ENCODE measurements at places on chromosomes 4 and X.

DNA sequence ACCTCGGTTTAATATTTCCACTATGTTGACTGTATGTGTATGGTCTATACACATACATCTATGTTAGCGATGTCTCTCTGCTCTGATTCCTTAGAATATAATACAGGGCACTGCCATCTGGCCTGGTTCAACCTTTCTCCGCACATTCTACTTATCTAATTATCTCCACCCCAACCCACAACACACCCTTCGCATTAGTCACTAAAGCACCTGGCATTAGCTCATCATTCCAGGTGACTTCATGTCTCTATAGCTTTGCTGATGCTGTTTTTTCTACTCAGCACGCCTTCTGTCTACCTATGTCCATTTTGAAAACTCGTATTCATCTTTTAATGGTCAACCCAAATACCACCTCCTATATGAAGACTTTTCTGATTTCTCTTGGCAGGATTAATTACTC lies 425.2 kb upstream of the RASGEF1B start:
- DNase-seq: no peak

GRCh38 chrX:1165535-1166196 lies 46.8 kb downstream of the CRLF2 start:
- peak; percentile 65 for DNase-seq

DNA sequence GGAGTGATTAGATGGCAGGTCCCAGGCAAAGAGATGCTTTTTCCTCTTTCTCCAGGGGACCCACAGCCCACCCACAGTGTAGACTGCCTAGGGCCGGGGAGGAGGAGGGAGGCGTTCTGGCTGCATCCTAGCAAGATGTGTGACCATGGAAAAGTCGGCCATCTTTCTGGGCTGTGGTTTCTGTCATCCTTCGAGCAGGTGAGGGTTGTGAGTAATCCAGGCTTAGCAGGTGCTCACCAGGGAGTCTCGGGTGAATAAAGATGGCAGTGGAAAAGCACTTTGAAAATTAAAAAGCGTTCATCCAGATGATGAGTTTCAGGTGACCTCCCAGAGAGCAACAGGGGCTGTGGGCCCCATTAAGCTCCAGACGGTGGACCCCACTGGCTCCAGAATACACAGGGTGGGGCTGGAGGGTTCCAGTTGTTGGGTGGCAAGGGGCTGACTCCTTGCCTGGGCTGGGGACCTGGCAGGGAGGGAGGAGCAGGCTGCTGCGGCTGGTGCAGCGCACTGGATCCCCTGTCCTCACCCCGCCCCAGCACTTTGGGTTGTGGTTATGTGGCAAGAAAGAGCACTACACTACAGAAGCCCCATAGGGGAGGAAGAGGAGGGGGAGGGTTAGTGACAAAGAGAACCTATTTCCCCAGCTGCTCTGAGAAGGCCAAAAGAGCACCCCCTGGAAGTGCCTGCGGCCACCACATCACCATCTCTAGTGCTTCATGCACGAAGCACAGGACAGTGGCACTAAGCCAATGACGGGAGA lies 23.7 kb downstream of the ELF4 start:
- DNase-seq: no peak

DNA sequence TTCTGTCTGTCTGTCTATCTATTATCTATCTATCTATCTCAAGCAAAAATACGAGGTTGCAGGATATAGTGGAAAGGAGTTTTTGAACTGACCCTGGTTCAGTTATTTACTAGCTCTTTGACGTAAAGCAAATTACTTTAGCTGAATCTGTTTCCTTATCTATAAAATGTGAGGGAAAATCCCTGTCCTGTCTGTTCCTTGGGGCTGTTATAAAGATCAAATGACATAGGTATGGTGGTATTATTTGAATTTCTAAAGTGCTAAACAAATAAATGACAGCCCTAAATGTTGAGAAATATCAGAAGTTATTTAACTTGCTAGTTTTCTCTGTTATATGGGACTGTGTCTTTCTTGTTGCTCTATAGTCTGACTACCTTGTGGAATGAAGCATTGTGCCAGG lies 55.0 kb downstream of the MAGEC1 start:
- no peak for DNase-seq

DNA sequence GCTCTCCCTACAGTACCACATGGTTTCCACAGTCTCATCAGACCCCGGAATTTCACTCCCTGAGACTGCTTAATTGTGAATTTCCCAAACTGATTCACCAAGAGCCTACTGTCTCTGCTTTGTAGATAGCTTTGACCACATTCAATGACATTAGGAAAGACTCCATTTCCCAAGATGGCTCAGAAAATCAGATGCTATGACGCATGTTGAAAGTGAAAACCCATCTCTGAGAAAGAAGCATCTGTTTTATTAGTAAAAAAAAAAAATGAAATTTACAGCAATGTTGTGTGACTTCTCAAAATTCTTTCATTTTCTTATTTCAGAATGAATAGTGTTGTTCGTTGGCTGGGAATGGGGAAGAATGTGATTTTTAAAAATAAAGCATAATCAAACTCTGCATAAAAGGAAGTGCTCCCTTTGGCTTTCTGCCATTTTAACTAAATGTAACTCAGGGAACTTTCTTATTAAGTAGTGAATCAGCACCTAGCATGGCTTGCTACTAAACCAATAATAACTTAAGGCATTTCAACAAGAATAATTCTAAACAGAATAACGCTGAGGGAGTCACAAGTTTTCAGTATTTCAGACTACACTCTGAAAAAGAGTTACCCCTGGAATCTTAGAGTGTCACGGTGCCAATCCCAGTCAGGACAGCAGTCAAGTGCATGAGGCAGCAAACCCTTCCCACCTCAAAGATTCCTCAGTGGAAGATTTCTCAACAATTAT lies 97.4 kb upstream of the MYOZ2 start:
- no peak for DNase-seq

- DNase-seq: no peak
These were observed 147.4 kb upstream of the FGF13 start for GRCh38 chrX:138858951-138859350.

GRCh38 chr4:1171311-1172227 lies 814 bp downstream of the SPON2 start:
- DNase-seq: peak; percentile 42

DNA sequence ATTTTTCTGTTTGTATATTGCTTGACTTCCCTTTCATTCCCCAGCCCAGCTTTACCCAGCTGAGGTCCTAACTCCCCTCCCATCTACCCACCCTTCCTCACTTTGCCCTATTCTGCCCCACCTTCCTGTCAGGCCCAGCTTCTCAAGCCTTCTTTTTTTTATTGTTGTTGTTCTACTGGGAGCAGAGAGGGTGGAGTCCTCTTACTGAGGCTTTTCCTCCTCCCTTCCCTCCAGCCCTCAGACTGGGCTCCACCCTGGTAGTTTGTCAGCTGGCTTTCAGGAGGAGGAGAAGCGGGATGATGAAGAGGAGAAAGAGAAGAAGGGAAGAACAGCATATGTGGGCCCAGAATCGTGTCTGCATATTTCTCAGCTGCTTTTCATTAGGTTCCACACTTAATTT lies 3.2 kb upstream of the KLF8 start:
- DNase-seq: no peak

- DNase-seq: no peak
These were observed 103.6 kb downstream of the HPGD start for GRCh38 chr4:174418640-174419212.

DNA sequence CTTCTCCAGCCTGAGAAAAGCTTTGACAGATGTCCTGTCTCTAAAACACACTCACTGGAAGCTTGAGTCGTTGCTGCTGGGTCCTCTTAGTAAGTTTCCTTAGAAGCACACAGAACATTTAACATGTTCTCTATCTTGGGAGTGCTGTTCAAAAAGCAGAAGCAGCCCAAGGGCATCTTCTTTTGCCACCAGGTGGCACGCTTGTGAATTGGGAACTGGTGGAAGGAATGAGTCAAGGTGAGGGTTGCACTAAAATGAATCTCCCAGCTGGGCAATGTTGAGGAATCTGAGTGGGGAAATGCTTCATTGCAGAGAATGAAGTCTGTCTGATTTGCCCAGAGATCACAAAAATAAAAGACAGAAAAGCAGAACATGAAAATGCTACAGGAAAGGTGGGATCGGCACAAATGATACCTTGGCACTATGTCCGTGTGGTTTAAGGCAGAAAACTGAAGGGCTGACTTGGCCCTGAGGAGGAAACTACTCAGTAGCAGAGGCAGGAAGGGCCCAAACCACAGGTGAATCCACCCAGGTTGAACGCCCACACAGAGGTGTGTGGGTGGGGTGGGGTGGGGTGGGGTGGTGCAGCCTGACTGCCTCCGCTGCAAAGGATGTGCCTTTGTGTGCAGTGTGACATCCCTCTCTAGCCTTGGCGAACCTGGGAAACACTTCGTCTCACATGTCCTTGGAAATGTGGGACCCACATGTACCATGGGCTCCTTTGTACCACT lies 26.0 kb downstream of the KIT start:
- DNase-seq: no peak

DNA sequence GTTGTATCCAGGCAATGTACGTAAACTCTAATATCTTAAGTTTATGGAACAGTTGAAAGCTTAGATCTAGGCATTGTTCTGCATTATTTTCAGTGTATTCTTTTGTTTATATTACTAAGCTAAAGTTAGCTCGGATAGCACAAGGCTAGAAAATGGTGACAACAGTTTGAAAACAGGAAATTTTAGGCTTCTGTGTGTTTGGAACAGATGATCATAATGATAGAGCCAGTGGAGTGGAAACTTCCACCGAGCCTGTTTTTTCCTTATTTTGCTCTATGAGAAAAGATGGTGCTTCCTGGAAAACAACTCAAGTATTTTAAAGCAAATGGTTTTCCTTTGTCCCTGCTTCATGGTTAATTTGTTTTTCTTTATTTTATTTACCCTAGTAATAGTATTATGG lies 70.8 kb downstream of the GAB1 start:
- DNase-seq: no peak

DNA sequence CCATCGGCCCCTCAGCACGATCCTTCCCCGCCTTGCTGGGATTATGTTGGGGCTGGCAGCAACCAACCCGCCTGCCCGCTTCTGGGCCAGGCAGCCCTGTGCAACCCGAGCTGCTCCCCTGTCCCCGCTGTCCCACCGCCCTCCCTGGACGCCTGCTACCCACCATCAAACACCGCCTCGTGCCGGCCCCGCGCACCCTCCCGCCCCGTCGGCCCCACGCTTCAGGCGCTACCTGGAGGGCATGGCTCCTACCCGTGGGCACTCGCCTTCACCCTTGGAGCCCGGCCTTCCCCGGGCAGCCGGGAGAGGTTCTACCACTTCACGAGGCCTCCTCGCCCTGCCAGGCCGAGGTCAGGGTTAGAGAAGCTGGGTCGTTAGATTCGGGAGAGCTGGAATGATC lies 37.0 kb downstream of the TKTL1 start:
- DNase-seq: no peak

DNA sequence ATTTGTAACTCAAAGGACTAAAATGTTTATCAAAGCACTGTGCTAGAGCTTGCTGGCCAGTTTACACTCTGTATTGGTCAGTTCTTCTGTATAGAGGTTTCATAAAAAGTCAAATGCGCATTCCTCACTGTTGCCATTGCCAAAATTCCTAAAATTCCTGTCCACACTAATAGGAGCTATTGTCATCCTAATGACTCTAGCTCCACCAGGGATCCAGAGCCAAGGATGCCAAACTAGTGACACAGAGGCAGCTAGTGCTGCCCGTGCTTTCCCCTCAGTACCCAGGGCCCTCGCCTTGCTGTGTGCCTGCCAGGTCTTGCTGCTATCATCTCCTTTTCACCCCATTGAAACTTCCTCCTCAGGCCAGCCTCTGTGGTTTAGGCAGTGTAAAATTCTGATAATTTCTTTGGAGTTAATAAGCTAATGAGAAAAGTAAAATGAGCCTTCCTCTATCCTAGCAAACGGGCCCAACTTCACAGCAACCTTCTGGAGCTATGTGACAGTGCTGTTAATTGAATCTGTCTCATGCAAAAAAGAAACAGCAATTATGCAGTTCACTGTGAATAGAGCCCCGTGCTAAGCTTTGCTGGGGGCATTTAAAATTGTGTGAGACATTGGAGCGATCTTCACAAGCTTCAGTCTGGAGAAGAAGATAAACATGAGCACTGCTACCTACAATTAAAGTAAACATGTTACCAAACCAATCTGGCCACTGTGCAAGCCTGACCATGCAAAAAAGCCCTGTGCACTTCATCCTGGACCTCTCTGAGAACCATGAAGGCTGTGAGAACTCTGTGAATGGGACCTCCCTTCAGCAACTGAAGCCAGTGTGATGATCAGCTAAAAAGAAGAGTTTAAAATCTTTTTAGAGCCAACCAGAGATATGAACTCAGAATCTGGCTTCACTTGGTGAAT lies 43.1 kb upstream of the FGF2 start:
- no peak for DNase-seq

DNA sequence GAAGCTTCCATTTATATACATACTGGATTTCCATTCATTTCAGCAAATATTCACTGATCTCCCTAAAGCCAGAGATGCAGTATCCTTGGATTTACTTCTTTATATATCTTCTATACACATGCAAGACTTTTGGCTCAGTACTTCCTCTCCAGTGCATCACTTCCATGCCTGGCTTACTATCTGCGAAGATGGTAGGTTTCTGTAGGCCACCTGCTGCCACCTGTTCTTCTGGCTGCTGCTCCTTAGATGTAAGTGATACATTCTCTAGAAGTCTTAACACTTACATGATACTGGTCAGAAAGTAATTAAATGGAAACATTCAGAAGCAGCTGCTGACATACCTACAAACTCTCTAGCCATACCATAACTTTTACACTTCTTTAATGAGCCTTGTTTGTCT lies 48.9 kb downstream of the TBC1D9 start:
- no peak for DNase-seq

DNA sequence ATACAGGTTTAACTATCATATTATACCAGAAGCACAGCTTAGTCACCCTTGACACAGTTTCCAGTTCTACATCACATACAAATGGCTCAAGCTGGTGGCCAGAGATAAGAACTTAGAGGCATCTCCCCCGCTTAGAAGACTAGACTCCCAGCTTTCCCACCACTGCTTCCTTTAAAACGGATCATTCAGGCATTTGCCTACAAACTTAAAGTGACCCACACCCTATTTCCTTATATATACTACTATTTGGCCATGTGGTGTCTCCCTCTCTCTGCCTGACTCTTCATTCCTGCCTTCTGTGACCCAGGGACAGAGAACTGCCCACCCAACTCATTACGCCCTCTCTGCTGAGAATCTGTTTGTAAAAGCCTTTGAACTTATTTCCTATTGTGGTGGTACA lies 781.2 kb upstream of the DIAPH2 start:
- DNase-seq: no peak

GRCh38 chr4:122602277-122603142 lies 18.4 kb downstream of the IL21 start:
- no peak for DNase-seq

- DNase-seq: peak; percentile 89
These were observed 5.9 kb downstream of the TIMM17B start for GRCh38 chrX:48891402-48892288.

DNA sequence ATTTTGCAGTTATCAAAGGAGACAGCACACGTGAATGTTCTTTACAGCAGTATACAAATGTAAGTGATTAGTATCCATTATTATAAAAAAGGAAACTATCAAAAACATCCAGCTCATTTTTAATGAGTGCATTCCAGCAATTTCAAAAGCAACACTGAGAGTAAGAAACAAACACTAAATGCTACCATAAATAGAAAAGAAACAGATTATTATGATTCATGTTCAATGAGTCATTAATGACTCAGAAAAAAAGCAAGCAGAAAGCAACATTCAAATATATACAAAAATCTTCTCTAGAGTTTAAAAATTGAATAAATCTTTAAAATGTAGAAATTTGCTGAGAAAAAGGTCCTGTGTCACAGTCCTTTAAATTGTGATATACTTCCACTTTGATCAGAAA lies 346.5 kb upstream of the FMR1 start:
- DNase-seq: no peak
